ENCODE measurements at places on chromosomes 3 and 15.
A peak's percentile ranks its signal among the peaks of the same experiment; 100 is the strongest.

DNA sequence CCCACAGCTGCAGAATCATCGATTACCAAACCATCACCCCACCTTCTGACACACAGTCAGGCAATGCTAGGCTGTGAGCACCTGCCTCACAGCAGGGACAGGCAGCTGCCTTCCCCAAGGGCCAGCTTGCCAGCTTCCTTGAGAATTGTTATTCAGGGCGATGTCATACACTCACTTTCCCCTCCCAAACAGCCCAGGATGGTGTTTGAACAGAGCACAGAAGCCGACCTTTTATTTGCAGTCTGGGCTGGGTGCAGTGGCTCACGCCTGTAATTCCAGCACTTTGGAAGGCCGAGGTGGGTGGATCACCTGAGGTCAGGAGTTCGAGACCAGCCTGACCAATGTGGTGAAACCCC, 84.5 kb upstream of the HERC1 start:
- DNase-seq, result no peak

- no peak for DNase-seq
Measured at GRCh38 chr3:39021029-39021428, 30.7 kb downstream of the SCN11A start.

GRCh38 chr3:38992117-38992760, 59.5 kb downstream of the SCN11A start:
- peak; percentile 69 for DNase-seq

DNA sequence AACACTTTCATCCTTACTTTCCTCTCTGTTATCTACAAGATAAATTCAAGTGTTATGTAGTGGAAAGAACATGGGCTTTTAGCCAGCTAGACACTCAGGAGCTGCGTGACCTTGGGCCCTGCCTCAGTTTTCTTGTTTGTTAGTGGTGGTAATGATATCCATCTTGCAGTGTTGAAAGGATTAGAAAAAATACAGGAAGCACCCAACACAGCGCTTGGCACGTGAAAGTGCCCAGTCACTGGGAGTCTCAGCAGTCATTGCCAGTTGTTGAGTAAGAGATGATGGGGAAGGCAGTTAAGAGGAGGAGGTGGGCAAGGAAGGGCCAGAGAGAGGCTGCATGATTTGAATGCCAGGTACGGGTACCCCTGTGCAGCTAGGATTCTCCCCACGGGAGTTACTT, 5.3 kb downstream of the PDIA5 start:
- no peak for DNase-seq

GRCh38 chr15:62953021-62953420, 89.5 kb upstream of the TPM1 start:
- no peak for DNase-seq

DNA sequence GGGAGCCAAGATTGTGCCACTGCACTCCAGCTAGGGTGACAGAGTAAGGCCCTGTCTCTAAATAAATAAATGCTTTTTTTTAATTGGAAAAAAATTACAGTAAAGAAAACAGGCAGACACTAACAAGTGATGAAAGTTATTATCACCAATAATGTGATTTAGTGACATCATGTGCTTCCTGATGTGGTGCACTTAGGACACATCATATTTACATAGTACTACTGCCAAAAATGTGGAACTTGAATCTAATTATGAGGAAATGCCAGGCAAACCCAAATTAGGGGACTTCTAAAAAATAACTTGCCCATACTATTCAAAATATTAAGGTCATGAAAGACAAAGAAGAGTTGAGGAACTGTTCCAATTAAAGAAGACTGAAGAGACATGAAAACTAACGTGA, 30.8 kb downstream of the MAP4 start:
- DNase-seq, result no peak

- no peak for DNase-seq
Measured at GRCh38 chr3:120350401-120350941, 1.3 kb upstream of the LRRC58 start.

DNA sequence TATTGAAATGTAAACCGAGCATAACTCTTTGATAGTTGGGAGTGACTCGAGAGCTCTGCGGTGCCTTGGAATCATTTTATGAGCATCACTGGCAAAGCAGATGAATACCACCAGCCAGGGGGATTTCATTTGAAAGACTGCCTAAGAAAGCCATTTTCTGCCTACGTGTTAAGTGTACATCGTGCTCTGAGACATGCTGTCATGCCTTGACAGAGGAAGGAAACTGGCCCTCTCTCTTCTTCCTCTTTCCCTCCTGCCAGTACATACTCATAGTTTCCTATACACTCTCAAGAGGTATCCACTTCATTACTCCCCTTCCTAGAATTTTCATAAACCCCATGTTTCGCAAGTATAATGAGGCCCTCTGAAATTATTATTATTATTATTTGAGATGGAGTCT, 8.8 kb downstream of the BCL2A1 start:
- no peak for DNase-seq
